GM12892 (cell line): ENCODE measurements at places on chromosomes 12 and 14.
A peak's percentile ranks its signal among the peaks of the same experiment; 100 is the strongest.

DNA sequence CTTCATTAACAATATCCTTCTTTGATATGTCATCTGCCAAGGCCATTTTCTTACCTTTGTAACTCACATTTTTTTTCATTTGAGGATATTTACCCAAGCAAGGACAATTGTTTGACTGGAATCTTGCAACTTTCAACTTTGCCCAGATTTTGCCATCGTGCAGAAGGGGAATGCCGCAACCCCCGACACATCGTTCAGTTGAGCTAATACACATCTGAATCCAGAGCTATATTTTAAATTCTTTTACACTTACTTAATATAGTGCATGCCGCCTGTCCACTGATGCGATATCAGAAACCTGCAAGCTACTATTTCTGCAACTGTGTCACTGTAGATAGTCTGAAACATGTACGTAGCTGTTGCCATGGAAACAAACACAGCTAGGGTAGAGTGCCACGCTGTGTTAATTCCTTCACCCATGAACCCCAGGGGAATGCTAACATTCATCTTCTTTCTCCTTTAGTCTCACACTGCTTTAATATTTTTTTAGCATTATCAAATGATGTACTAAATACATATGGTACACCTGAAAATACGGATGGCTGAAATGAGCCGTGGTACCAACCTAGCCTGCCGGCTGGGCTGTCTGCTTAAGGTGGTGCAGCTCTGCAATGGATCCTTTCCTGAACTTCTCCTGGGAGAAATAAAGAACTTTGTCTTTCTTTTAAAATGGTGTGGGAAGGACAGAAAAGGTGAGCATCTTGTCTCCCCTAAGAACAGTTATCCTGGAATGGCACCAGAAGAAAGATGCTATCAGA is 77.0 kb upstream of the FOXN3 start:
- peak; percentile 17 for DNase-seq

DNA sequence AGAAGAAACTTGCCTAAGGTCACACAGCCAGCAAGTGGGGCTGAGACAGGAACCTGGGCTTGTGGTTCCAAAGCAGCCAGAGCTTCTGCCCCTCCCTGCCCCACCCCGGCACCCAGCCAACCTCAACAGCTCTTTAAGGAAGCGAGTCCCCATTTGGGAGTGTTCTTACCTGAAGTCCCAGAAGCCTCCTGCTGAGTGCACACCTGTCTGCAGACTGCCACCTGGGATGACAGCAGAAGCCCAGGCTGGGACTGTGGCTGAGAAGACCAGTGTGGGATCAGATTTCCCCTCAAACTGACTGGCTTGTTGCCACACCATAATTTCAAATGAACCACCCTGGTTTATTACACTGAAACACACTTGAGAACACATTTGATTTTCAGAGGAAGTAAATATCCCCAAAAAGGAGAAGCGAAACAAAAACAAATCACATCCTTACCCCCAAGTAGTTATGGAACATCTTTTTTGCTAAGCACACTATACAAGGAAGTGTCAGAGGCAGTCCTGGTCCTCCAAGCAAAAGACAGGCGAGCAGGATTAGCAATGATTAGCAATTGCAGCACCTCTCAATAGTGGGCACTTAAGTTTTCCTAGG is 6.3 kb upstream of the RIN3 start:
- DNase-seq = peak; percentile 31

DNA sequence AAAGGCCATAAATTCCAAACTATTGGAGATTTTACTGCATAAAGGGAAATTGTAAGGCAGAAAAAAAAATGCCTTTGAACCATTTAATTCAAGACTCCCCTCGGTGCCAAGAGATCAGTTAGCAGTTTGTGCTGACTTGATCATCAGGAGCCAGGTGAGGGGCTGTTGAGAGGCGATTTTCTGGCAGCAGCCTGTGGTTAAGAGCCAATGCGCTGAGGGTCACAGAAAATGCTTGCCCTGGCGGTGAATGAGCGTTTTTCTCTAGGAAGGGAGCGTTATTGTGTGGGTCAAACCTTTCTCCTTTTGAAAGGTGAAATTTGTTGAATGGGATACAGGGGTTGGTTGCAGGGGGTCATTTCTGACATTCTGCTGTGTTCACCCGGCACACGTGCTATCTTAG is 4.7 kb downstream of the SRRM4 start:
- DNase-seq = no peak

- DNase-seq = no peak
Observed at GRCh38 chr14:91264151-91265150, 19.9 kb upstream of the GPR68 start.

DNA sequence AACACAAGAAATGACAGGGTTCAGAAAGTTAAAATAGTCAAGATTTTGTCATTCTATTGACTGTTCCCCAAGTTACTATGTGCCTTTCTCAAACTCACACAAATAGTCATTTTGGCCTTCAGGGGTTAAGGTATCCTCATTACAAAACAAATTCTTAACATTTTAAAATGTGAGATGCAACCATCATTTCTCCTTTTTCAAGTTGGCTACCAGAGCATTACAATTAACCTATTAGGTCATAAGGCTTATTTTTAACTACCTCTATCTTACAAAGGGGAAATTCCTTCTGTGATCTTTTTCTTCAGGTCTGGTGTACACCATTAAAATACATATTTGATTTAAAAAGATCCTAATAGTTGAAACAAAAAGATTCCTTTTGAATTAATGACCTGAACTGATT is 61.2 kb downstream of the SLC38A1 start:
- no peak for DNase-seq

GRCh38 chr12:110742718-110743570 is at the start of gene PPP1CC:
Gene PPP1CC (minus strand): TSS chr12:110742891. CDS start chr12:110742707, 184 bp downstream.
- peak; percentile 76 for DNase-seq

DNA sequence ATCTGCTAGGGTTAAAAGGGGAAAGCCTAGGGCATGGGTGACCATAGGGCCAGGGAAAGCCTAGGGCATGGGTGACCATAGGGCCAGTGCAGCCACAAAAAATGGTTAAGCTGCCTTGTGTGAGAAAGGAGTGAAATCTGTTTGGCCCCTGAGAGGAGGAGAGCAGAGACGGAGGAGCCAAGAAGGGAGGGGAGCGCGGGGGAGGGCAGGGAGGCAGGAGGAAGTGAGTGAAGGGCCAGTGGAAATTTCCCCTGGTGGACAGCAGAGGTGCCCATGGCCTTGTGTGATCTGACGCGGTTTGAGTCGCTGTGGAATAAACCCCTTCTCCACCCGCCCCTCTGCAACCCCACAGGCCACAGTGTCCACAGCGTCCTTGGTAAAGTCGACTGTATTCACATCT is 618 bp upstream of the AQP6 start:
- DNase-seq = no peak

- no peak for DNase-seq
Observed at GRCh38 chr12:131196220-131196619, 242.5 kb downstream of the ADGRD1 start.

- no peak for DNase-seq
Observed at GRCh38 chr14:68392393-68393141, 400.3 kb downstream of the ZFP36L1 start.

DNA sequence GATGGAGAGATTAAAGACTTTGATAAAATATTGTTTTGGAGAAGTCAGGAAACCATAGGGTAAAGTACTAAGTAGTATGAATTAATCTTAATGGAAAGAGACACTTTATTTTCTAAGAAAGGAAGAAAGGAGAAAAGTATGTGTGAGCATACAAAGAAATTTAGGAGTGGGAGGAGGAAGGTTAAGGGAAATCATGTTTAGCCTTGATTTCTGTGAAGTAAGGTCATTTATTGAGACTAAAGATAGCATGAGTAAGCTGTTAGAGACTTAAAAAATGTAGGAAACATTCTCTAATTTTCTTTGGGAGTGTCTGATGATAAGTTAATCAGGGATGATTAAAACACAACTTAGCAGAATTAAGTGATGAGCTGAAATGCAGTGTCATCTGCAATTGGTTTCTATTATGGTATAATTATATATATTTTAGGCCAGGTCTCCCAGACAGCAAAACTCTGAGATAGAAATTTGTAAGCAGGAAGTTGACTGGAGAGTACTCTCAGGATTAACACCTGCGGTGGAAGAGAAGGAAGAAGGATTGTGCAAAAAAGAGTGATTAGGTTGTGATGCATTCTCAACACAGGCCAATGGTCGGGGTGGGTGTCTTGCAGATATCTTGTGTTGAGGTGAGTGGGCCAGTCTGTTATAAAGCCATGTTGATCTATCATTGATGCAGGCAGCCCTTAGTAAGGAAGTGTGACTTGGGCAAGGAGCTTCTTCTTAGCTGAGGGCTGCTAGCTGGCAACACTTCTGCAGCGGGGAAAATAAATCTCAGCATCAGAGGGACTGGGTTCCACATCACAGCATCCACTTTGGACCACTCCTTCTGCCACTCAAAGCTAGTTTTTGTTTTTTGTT is 256.2 kb downstream of the AEBP2 start:
- DNase-seq = no peak

DNA sequence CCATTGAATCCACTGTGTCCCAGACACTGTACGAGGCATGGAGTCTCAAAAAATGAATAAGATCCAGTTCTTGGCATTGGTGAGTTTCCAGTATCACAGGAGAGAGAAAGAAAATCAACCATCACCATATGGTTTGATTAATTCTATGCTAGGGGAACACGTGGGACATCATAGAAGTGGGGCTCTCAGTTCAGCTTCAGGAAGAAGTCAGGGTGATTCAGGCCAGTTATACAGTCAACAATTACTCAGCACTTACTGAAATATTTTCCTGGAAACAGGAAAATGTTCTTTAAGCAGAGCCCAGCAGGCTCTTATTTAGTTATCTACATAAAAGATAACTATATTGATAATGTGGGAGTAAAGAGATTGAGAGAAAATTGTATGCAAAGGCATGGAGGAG is 407.2 kb downstream of the NOVA1 start:
- no peak for DNase-seq

GRCh38 chr12:45774508-45775162 is 45.1 kb downstream of the ARID2 start:
- no peak for DNase-seq

DNA sequence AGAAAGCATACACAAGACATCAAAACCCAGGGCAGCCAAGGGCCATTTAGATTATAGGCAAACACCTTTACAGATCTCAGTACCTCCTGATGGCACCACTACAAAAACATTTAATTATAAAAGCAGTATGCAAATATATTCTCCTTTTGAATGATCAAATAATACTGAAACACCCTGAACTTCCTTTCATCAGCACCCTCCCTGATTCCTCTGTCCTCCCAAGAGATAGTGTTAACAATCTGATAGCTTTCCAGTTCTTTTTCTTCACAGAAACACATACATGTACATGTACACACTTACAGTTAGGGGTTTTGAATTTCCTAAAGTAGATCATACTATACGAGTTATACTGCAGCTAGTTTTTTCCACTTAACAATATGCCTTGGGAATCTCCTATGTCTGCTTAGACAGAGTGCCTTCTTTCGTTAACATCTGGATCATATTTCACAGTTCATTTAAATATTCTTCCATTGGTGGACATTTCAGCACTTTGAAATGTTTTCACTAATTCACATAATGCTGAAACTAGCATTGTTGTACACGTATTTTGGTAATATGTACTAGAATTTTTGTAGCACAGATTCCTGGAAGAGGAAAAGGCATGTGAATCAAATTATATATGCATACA is 35.2 kb downstream of the TDG start:
- no peak for DNase-seq

GRCh38 chr14:58826845-58827686 is 189.3 kb downstream of the DACT1 start:
- no peak for DNase-seq

DNA sequence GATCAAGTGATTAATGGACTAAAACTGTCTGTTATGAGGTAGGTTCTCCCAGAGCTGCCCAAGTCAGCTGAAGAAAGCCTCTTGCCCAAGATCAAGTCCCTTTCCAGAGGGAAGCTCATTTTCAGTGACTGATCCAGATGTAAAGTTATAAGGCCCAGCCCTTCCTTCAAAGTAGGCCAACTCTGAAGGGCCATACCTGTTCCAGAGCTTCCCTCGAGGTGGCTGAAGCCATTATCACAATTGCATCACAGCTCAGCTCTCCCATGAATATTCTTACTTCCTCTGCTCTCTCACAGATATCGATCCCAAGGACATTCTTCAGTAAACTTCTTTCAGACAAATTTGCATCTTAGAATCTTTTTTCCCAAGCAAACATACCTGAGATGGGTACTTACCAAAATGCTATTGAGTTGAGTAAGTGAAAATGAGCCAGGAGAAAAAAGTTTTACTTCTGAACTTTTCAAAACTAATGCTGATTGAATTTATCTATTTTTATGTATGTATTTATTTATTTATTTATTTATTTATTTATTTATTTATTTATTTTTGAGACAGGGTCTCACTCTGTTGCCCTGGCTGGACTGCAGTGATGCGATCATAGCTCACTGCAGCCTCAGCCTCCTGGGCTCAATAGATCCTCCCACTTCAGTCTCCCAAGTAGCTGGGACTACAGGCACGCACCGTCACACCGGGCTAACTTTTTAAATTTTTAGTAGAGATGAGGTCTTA is 42.6 kb upstream of the USP15 start:
- no peak for DNase-seq

DNA sequence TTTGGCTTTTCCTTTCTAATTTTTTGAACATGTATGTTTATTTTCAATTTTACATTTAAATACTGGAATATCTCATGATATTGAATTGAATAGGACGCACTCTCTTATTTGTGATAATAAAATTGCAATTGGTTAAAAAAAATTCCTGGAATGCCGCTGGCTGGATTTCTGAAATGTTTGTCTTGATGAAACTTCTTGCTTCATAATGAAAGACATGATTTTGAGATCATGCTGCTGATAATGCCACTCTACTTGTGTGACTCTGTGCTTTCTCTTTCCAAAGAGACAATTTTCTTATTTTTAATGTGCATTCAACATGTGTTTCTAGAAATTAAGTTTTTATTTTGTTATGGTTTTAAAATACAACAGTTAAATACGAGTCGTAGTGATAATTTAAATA is 465.7 kb upstream of the FAR2 start:
- no peak for DNase-seq

DNA sequence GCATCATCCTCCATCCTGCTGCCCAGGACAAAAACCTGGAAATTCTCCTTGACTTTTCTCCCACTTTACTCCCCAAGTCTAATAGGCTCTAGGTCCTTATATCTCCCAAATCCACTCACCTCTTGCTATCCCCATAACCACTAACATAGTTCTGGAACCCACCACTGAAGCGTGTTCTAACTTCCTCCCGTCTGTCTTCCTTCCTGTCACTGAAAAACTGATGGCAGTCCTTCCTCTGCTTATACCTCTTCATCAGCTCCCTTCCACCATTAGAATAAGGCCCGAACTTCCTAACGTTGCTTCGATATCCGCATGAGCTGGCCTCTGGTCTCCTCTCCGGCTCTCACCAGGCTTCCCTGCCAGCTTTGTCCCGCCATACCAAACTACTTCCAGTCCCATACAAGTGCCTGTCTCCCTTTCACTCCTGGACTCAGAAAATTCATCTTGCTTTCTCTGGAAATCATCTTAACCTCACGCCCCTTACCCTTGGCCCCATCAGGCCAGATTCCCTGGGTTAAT is 63.0 kb upstream of the BCL2L14 start:
- no peak for DNase-seq
